HFFc6 (cell line): ENCODE measurements at places on chromosomes 6 and 20. TPM values are rescaled to one million over a fixed set of nuclear protein-coding genes. Genes with fewer than 3 reads are reported as not detected.

DNA sequence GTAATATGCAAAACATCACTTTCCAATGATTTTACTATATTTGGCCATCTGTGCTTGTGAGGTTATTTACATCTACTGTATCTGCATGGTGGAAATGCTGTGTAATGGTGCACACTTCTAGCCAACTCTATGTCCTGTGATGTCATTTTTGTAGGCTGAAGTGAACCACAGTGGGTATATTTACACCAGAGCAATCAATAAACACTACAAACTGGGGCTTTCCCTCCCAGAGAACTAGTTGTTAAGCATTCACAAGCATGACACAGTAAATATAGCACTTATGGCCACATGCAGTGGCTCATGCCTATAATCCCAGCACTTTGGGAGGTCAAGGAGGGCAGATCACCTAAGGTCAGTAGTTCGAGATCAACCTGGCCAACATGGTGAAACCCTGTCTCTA is 4.9 kb downstream of the SLC22A2 start:
- no peaks in the 10 kb centered on the region for H3K27me3 ChIP-seq
- H3K4me3 ChIP-seq: no peak overlapping the region
- H3K4me1 ChIP-seq: no peaks in the 10 kb centered on the region
- H3K36me3 ChIP-seq: no peaks in the 10 kb centered on the region
- DNase-seq: no peak

GRCh38 chr6:148423601-148424270 is 81.1 kb downstream of the SASH1 start:
- peaks cover 37% of the 10 kb centered on the region for H3K4me1 ChIP-seq
- H3K27me3 ChIP-seq: peaks cover 1% of the 10 kb centered on the region; the same call in 1 of the 2 replicates
- DNase-seq: no peak
- H3K4me3 ChIP-seq: no peak overlapping the region

GRCh38 chr20:62648318-62648995 is 6.2 kb downstream of the SLCO4A1 start:
- no peaks in the 10 kb centered on the region for H3K36me3 ChIP-seq
- H3K27ac ChIP-seq: peak overlapping the region; percentile 18; the same call in 1 of the 2 replicates
- no peak for DNase-seq
- no peaks in the 10 kb centered on the region; the same call in 1 of the 2 replicates for H3K27me3 ChIP-seq
- peaks cover 25% of the 10 kb centered on the region for H3K4me1 ChIP-seq

GRCh38 chr6:106974999-106975737 is 639 bp upstream of the CD24 start:
- H3K27ac ChIP-seq: no peak overlapping the region
- DNase-seq: no peak
- H3K36me3 ChIP-seq: no peaks in the 10 kb centered on the region
- H3K4me3 ChIP-seq: peak overlapping the region; percentile 64; the same call in 1 of the 2 replicates
- H3K4me1 ChIP-seq: 0 out of 2 replicates have a peak, but pooled peaks cover 7% of the 10 kb centered on the region

DNA sequence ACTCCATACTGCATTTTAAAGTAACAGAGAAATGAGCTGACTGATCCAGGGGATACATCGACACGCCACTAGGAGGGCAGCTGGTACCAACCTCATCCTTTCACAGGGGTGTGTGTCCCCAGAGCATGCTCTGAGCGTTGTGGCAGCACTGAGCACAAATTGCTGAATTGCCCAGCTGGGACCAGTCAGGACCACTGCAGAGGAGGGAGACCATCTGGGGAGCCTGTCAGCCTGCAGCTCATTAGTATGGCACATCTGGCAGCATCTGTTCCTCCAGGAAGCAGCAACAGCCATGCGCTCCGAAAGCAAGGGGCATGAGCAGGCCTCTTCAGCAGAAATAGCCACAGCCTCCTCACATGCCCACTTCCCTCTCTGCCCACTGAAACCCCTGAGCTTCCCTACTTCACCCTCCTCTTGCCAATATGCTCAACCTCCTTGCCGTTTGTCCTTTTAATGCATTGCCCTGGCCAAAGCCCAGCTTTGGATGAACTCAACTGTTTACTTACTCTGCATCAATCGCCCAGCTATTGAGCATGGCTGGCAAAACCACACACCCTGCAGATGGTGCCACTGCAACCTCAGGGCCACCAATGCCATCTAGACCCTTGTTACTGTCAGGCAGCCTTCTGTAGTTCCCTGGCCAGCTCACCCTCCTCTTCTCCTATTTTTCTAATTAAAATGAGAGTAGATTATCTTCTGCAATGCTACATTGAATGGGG is 77.6 kb upstream of the NEDD9 start:
- no peaks in the 10 kb centered on the region for H3K4me1 ChIP-seq
- H3K27ac ChIP-seq: no peak overlapping the region
- no peaks in the 10 kb centered on the region for H3K36me3 ChIP-seq
- no peak overlapping the region for H3K4me3 ChIP-seq

DNA sequence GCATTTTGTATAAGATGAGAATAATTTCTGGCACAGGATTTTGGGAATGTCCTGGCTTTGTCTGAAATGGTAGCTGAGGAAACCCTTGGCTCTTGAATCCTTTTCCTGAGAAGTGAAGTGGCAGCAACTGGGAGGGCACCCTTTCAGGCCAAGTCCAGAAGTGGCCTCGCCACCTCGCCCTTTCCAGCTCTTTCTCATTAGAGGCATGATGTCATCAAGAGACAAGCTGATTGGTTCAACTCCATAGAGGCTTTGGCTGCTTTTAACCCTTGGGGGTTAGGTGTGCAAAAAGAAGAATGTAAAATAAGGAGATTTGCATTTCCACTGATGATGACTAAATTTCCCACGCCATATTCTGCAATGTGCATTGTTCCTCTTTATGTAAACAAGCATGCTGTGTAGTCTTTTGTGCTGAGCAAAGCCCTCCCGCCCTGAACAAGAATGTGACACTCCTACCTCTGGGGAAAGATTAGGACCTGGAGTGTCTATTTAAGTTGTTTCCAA is 116.5 kb downstream of the TCP11 start:
- DNase-seq: peak; percentile 41
- peak overlapping the region; percentile 8 for H3K4me3 ChIP-seq
- H3K4me1 ChIP-seq: peaks cover 40% of the 10 kb centered on the region
- peaks cover 3% of the 10 kb centered on the region for H3K27me3 ChIP-seq

DNA sequence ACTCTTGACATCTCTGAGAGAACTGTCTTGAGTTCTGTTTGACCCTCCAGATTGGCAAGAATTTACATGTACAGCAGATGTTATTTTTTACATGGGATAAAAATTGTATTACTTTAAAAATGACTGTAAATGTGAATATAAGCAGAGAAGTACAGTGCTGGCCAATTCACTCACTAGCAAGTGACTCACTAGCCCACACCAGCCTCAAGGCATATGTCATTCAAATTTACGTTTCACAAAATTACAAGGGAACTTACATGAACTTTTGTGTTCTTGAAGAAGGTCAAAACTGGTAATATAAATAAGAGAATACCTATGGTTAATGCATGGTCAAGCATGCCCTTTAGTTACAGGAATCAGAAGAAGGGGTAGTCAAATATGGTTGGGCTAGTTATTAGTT is 54.0 kb upstream of the HMGCLL1 start:
- H3K36me3 ChIP-seq: no peaks in the 10 kb centered on the region
- no peak overlapping the region for H3K27ac ChIP-seq
- no peak for DNase-seq
- H3K4me3 ChIP-seq: no peak overlapping the region
- H3K4me1 ChIP-seq: no peaks in the 10 kb centered on the region

ACTR5 gene
- total RNA-seq: 3.0 and 3.7 TPM in 2 replicates

ZNF334 gene
- 1.3 to 1.6 TPM (median 1.5 TPM) in 3 replicates for total RNA-seq
